Iris pigment epithelial cell (primary cell): ENCODE measurements at places on chromosomes 12 and 14.
A peak's percentile ranks its signal among the peaks of the same experiment; 100 is the strongest.

- DNase-seq = peak; percentile 46
Observed at GRCh38 chr14:90319173-90319572, 12.6 kb downstream of the NRDE2 start.

GRCh38 chr14:100824091-100824551 lies 1.8 kb upstream of the MEG3 start:
- peak; percentile 70 for DNase-seq

DNA sequence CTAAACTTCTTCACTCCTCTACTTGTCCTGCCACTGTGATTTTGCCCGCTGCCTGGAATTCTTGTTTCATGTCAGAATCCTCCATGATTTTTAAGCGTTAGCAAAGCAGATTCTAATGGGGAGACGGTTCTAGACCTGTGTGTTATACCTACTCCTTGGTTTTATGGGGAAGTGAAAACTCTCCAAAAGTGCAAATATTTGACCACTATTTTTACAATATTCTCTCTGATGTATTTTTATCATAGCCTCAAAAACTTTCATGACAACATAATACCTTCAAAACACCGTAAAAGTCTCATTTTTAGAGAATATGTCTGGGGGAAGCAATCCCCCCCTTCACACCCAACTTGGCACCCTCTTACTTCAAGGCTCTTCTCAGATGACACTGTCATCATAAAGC lies 12.9 kb upstream of the KRAS start:
- no peak for DNase-seq

- DNase-seq = no peak
Observed at GRCh38 chr12:130989391-130989790, 35.7 kb downstream of the ADGRD1 start.

GRCh38 chr12:30925607-30926242 lies 823 bp upstream of the TSPAN11 start:
- no peak for DNase-seq

- no peak for DNase-seq
Observed at GRCh38 chr12:66320996-66321395, 18.7 kb downstream of the HELB start.

DNA sequence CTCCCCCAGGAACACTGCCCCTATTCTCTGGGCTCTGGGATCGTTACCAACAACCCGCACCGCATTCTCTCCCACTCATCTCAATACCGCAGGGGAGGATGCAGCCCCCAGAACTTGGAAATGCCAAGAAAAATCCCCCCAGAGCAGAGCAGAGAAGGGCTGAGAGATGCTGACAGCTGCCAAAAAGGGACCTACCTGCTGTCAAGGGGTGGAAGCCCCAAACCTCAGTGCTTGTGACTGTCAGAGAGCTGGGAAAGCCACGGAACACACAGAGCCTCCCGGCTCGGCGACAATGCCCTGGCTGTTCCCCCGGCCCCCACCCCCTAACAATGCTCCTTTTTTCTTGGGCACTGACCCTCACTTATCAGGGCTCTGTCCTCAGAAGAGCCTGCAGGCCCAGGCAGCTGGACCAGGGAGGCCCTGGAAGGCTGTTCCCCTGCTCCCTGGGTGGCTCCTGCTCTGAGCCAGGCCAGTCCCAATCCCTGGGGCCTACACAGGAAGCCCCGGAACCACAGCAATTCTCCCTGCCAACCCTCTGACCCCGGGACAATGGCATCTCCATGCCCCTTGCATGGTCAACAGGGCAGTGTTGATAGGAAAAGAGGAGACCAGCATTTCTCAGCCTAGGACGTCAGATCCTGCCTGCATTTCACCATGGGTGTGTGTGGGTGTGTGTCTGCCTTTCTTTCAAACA lies 78.9 kb downstream of the ITPK1 start:
- DNase-seq = peak; percentile 43

- DNase-seq = no peak
Observed at GRCh38 chr12:106308121-106308520, 5.6 kb downstream of the TCP11L2 start.

- no peak for DNase-seq
Observed at GRCh38 chr14:74829251-74829650, 46.7 kb downstream of the PROX2 start.

- no peak for DNase-seq
Observed at GRCh38 chr12:81255947-81256346, 178.1 kb downstream of the ACSS3 start.

DNA sequence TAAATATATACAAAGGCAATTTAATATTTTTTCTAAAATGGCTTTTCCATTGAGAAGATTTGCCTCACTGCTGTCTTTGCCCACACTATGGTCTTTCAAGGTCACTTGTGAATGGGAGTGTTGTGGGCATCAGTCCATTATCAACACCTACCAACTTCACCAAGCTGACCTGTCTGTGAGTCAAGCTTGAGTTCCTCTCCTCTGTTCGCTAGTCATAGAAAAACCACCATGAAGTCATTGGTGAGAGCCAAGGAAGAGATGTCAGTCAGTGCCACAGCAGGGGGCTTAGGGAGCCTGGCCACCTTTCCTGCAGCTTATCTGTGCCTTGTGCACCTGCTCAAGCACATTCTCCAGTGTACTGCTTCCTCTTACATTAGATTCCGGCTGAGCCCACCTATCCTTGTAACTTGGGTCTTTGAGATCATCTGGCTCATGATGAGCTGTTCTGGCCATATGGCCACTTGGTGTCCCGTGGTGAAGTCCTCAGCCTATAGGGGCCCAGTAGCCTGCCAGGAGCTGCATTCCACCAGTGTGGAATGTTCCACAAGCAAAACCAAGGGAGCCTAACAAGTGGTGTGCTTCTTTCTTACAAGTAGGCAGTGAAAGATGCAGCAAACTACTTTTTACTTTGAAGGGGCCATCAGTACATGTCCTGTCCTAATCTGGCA lies 80.8 kb upstream of the C12orf71 start:
- peak; percentile 44 for DNase-seq

GRCh38 chr14:85468816-85469215 lies 61.1 kb upstream of the FLRT2 start:
- DNase-seq = no peak

- no peak for DNase-seq
Observed at GRCh38 chr12:2710701-2711100, 84.1 kb upstream of the FKBP4 start.

GRCh38 chr12:114866331-114866730 lies 182.4 kb upstream of the TBX3 start:
- DNase-seq = no peak

DNA sequence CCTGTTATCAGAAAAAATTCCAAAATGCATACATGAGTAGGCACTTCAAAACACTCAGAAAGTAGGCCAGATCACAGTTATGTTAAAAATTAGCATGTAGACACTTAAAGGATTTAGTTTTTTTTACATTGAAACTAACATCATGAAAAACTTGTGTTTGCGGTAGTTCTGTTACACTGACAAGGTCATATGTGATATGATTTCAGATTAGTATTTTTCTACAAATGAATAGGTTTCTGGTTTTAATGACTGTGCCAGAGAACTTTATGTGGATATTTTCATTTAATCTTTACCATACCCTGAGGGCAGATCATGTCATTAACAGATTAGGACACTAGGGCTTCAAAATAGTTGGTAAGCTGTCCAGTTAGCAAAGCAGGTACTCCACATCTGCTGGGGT lies 20.7 kb downstream of the YARS2 start:
- no peak for DNase-seq

DNA sequence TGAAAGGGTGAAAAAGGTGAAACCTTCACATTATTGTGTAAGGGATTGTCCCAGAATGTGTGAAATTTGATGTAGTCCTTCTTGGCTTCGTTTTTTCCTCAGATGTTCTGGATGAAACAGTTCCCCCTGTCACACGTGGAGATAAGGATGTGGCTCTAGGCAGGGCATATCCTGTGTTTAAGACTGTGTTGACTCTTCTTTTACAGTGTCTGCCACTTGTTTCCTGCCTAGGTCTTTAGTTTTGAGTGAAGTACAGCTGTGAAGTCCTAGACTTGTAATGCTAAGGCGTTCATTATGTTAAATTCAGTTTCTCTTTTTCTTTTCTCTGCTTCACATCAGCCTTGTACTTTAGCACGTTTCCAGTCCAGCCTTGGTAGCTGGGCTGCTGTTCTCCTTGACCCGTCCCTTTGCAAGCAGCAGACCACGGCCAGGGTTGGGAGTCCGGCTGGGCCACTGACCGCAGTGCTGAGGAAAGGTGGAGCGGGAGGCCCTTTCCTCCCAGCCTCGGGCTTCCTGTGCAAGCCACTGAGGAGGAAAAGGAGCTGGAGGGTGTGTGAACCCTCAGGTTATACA lies 59.1 kb downstream of the RASSF3 start:
- no peak for DNase-seq

DNA sequence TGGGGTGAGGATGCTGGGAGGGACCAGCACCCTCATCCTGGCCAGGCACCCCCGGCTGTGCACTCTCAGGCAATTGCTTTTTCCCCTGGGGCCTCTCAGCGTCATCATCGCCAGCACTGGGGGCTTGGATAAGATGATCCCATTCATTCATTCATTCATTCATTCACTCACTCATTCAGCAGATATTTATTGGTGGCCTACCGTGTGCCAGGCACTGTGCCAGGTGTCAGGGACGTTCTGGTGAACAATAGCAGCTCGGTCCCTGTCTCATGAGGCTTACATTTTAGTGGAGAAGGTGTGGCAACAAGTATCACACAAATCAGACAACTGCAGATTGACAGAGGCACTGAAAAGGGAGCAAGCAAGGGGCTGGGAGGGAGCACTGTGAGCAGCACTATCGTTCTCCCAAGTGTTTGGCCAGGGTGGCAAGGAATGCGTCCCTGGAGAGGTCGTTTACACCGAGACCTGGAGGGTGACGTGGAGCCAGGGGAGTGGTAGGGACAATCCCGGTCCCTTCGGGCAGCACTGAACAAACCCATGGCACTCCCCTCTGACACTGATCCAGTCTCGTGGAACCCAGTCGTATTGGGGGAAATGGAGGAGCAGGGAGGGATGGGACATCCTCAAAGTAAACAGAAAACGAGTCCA lies 124.1 kb downstream of the PAPOLA start:
- DNase-seq = no peak

- DNase-seq = no peak
Observed at GRCh38 chr14:89952576-89952975, 2.0 kb downstream of the EFCAB11 start.

- peak; percentile 89 for DNase-seq
Observed at GRCh38 chr14:51283402-51284085, 43.5 kb downstream of the TMX1 start.

DNA sequence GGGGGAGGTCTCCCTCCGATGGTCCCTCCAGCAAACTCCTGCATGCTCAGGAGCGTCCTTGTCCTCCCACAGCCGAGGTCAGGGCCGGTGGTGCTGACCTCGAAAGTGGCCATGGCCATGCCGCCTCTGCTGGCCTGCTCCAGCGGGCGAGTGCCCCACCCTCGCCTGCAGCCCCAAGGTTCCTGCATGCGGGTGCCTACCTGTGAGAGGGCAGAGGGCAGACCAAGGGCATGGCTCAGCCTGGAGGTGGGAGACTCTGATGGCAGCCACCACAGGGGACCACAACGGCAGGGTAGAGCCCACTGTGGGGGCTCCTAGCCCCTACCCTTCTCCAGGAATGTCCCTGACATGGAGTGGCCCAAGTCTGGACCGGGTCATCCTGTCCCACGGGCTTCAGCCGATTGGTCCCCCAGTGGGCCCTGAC lies 38.1 kb upstream of the PPP1R13B start:
- DNase-seq = no peak

GRCh38 chr12:80059102-80059501 lies 40.2 kb upstream of the OTOGL start:
- DNase-seq = no peak

- DNase-seq = peak; percentile 0
Observed at GRCh38 chr14:40413136-40413535, 980.9 kb upstream of the FBXO33 start.

DNA sequence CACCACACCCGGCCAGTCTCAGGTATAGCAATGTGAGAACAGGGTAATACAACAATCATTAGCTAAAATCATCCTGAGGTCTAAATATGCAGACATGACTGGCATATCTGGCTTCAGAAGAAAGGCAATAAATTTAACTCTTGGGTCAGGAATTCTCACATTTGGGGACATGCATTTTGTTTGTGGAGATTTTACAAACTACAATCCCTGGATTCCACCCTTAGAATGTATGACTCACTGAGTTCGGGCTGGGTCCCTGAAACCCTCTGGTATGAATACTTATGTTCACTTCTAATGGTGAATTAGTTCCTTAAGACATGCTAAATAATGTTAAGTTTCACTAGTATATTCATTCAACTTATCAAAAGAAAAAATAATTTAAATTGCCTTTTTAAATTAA lies 98.9 kb upstream of the HMGA2 start:
- DNase-seq = peak; percentile 41

DNA sequence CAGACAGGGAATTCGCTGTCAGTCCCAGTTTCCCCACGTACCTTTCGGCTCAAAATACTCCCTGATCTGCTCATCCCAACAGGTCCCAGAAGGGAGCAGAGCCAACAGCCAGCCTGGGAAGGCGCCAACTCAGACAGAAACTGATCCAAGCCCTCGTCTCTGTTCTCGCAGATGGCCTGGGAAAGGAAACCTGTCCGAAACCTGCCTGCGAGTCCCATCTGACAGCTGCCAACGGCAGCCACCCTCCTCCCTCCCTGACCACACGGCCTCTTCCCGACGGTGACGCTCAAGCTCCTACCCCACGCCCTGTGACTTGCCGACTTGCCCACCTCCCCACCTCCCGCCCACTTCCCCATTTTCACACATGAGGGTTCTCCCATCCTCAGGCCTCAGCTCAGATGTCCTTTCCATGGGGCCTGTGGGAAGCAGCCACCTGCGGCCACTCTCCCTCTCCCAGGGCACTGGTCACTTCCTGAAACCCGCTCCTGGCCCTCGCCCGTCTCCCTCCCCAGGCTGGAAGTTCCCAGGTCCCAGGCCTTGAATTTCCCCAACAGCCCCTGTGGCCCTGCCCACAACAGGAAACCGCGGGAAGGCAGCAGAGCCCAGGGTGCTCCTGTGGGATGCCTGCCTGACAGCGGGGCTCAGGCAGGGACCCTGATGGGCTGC lies 60.9 kb upstream of the FBRSL1 start:
- no peak for DNase-seq

- DNase-seq = peak; percentile 70
Observed at GRCh38 chr14:74941676-74942097, 13.7 kb downstream of the PGF start.

- DNase-seq = no peak
Observed at GRCh38 chr12:51895378-51896135, 7.7 kb downstream of the ANKRD33 start.

- DNase-seq = no peak
Observed at GRCh38 chr12:132012919-132013568, 63.3 kb downstream of the EP400 start.

DNA sequence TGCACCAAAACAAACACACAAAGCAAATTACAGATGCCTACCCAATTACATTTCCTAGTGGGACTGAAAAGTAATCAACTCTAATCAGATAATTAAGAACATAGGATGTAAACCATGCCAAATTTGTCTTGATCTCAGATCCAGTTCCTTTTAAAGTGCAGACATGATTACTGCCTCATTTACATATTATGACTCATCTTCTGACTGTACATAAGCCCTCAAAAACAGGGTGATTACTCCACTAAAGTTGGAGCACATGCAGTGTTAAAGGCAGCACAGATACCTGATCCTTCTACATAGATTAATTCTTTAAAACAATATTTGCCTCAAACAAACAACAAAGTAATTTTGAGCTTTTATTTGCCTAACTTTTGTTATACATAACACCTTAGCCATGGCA lies 337.2 kb downstream of the RPS29 start:
- DNase-seq = no peak
